Activated CD4-positive, alpha-beta T cell treated with anti-CD3 and anti-CD28 coated beads, Interleukin-2, amount 10 ng/mL, durations not matched to agents 24 days and 14 days (primary cell): ENCODE measurements at places on chromosomes 4 and X.

DNA sequence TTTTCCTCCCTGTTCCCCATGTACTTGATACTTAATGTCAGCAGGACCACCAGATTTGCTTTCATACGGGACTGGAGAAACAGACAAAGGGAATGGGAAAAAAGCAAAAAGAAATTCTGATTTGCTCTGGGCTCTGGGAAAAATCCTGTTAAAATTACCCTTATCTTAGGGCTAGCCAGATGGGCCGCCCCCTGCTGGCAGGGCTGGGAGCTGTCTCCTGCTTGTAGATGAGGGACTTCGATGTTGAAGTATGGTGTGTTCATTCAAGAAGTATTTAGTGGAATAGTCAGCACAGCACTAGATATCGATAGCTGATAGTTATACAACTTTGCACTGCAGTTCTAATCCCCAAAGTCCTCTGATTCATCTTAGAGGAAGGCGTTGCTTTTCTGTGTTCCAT, 45.8 kb downstream of the BCORL1 start:
- DNase-seq = peak; percentile 84

DNA sequence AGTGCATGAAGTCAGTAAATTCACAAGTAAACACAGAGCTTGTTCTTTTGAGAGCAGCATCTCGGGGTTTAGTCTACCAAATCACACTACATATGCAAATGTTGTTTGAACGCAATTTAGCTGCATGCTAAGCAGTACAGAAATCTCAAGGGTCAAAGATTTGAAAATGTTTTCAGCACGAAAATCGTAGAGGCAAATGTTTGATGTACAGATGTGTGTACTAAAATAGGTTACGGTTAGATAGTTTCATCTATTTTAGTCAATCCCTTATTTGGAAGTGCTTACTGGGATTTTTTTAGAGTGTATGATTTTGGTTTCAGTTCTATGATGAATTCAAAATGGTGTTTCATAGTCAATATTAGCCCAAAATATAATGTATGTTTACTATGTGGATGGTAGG, 1928.2 kb upstream of the TENM3 start:
- no peak for DNase-seq

DNA sequence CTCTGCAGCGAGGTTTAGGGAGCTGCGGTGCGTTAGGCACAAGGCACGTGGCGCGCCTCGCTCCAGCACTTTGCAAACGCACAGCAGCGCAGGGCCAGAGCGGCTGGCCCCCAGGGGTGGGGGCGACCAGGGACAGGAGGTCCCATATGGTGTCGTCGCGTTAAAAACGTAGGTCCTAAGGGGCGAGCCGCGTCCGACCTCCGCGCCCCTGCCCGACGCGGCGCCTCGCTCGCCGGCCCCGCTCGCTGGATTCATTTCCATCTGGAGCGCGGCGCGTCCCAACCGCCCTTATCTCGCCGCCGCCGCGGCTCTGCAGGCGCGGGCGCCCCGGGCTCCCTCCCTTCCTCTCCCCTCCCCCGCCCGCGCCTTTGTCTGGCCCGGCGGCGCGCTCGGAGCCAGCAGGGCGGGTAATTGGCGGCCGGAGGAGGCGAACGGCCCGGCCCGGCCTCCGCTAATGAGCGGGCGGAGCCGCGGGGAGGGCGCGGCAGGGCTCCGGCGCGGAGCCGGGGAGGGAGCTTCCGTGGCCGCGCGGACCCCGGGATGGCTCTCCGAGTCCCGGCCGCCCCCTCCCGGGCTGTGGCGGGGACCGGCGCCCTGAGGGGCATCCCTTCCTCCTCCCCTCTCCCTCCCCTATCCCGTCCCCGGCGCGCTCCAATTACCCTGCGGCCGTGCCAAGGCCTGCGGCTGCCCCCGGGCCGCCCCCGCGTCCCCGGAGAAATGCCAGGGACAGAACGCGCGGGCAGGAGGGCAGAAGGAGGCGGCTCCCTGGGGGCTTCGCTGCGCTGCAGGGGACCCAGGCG, 409.0 kb downstream of the BCOR start:
- DNase-seq = peak; percentile 64

DNA sequence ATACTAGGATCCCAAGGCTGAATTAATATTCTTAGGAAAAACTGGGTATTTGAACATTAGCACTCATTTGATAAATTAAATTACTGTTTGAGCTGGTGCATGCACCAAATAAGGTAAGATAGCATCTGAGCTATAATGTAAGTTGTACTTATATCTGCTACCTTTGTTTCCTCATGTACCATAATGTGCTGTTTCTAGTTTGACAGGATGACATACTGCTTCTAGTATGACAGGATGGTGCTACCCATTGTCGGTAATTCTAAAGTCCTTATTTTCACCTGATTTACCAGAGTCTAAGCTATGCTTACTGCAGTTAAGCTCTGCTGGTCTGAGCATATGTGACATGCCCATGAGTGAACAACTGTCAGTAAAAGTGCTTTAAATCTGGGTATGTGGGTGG, 1017.5 kb upstream of the IGFBP7 start:
- no peak for DNase-seq

DNA sequence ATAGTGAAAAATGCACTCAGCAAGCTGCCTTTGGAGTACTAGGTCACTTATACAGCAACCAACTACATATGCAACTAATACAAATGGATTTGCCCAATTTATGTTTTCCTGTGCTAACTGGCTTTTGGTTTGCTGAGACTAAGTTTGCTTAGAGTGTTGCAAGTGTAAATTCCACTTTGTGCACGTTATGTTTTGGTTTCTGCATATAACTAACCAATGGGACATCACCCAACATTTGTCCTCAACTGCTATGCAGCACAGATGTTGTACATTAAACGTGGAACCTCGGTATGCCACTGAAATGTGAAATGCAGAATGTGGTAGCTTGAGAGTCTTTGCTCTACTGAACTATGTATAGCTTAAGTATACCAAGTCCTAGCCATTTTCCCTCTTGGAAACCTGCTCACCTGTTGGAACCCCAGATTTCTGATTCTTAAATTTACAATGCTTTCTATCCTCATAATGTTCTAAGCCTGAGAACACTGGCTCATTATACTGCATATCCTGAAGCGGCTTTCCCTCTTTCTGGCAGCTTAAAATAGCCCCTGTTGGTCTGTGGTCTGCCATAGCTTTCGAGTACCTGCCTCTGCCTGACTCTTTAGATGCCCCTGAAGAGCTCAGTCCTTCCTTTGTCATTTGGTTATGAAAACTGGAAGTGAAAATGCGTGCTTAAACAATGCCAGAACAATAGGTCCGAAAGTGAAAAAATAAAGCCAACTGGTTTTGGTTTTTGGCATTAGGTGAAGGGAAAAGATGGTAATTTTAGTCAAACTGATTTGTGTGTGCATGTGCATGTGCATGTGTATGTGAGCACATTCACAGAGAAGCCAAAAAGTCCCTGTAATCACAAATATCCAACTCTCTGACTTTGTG, 158.0 kb downstream of the SH2D1A start:
- no peak for DNase-seq

DNA sequence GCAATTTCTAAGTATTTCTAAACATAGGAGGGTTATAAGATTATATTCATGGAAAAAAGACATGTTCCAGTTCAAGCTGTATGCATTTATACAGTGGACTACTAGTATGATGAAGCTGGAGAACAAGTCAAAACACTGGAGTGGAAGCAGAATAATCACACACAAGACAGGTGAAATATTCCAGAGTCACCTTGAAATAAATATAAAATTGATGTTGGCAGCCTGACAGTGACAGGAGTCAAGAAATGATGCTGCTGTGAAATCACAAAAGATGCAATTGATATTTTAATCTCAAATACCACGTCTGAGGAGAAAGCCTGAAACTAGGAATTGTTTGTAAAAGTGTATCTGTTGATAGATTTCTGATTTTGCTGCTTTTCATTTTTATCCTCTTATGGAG, 667.3 kb downstream of the IL1RAPL1 start:
- DNase-seq = no peak

DNA sequence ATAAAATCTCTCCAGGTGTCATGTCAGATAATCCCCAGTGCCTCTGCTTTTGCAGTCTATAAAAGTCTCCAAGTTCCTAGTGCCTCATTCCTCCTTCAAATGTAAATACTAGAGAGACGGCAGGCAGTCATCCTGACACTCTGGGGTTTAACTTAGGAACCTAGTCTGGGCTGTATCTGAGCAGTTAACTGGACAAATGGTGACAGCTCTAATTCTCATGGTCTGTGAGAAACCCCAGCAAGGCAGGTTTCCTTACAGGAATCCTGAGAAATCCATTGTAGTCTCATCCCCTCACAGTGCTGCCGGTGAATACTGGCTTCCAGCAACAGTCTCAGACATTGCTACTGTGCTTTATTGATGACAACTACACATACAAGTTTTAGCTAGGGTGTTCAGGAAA, 246.8 kb downstream of the SNCA start:
- no peak for DNase-seq

- no peak for DNase-seq
Observed at GRCh38 chr4:37726666-37727065, 40.5 kb upstream of the RELL1 start.

- DNase-seq = no peak
Observed at GRCh38 chr4:84417997-84418709, 80.9 kb downstream of the NKX6-1 start.

GRCh38 chr4:139817657-139818452, 152.2 kb downstream of the MGST2 start:
- no peak for DNase-seq

GRCh38 chrX:150768580-150769190, 75.5 kb downstream of the MTMR1 start:
- no peak for DNase-seq

DNA sequence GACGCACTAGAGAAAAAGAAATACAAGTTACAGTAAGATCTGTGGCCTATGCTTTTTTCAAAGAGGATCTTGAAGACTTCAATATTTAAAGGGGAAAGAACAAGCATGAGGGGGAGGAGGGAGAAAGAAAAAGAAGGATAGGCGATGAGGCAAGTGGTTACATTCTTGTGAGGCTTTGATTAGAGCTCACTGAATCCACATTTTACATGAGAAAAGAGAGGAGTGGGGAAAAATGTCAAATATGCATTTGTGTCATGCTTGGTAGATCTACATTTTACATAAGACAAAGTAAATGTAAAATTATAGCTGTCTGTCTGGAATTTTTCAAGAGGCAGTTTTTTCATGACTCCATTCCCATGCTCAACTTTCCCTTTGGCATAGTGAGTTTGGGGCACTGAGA, 965.9 kb downstream of the FSTL5 start:
- DNase-seq = no peak
